Karpas-422 (cell line): ENCODE measurements at places on chromosomes 1 and 21. TPM values are rescaled to one million over a fixed set of nuclear protein-coding genes. Genes with fewer than 3 reads are reported as not detected.
A peak's percentile ranks its signal among the peaks of the same experiment; 100 is the strongest.

GRCh38 chr1:62774006-62774405, 9.9 kb upstream of the ATG4C start:
- DNase-seq, result no peak

PTPN22 gene
- 22.8 and 43.3 TPM in 2 replicates for total RNA-seq

DNA sequence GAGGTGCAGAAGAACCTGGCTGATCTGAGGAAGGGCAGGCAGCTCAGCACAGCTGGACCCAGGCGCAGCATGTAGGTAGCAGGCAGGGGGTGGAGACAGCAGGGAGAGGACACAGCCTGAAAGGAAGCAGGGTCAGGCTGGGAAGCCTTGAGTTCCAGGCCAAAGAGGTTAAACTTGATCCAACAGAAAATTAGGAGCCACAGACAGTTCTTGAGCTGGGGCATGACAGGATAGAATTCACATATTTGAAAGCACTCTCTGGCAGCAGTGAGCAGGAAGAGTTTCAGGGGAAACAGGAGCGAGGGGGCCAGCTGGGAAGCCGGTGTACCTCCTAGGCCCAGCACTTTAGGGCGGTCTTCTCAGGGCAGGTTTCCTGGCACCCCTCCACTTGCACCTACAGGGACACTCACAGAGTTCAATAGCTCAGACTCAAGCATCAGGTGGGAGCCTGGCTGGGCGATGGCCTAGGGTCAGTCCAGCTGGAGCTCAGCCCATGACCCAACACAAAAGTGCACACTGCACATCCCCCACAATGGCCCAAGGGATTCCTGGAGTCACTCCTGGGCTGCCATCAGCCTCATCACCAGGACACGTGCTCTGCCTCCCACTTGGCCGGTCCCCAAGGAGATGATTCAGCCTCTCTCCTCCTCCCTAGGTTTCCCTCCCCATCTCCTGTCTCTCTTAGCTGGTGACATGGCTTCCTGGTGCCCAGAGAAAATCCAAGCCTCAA, 22.7 kb downstream of the MATN1 start:
- DNase-seq, result no peak

DNA sequence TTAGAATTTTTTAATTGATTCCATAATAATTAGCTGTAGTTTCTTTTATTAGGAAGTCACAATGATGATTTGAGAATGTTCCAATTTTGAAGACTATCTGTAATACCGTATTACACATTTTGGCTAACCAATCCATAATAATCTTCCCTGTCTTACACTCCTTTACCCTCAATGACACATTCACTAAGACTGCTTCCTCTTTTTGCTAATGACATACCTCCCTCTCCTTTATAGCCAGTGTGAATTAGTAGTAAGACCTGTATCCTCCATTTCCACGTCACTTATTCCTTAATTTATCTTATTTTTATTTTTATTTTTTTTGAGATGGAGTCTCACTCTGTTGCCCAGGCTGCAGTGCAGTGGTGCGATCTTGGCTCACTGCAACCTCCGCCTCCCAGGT, 10.1 kb downstream of the KDM1A start:
- peak; percentile 68 for DNase-seq

GRCh38 chr1:195434566-195435203, 1173.6 kb downstream of the KCNT2 start:
- DNase-seq, result no peak

OR1C1 gene
- total RNA-seq, result not detected in 2 replicates

FAM163A gene
- not detected in 2 replicates for total RNA-seq

DNA sequence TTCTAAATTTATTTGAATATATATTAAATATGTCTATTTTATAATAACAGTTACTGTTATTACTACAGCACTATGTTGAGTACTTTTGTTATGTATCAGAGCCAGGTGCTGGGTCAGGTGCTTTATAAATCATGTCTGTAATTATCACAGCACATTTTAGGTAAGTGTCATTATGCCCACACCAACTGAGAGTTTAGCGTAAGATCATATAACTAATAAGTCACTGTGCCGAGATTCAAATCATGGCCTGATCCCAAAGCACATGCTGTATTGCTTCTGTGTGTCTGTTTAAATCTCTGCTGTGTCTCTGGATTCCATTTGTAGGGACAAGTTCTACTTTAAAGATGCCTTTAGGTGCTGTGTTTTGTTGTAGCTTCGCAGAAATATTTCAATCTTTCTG, 1.9 kb downstream of the GPSM2 start:
- no peak for DNase-seq

DNA sequence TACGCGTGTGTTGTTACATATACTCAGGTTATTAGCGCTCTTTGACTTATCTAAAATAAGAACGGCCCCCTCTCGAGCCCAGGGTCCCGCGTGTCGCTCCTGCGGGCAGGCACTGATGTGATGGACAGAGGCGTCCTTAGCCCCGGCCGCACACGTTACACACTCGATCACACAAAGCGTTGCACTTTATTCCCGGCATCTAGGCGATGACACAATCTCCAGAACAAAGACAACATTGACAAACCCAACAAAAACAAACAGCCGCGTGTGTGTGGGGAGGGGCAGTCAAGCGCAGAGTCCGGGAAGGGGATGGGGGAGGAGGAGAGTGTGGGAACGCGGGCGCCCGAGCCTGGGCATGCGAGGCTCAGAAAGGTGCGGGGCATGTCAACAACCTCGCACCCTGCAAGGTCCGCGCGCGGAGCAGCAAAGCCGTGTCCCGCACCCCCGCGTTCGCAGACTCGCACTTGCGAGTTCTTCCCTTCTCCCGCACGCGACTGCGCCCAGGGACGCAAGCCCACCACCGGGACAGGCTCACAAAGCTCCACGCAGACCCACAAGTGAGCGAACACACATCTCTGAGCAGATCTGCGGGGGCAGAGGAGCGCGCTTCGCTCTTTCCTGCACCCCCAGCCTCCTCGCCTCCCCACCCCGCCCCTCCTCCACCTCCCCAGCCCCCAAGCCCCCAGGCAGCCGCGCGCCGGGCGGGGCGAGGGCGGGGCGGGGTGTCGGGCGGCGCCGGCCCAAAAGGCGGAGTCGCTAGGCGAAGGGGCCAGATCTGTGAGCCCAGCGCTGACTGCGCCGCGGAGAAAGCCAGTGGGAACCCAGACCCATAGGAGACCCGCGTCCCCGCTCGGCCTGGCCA, at the start of gene EFNA1:
Gene EFNA1, plus strand, starts transcription at position 772 of the 862 bp plus-strand sequence. CDS start 102 bp downstream, outside the sequence.
- DNase-seq, result no peak

- no peak for DNase-seq
Measured at GRCh38 chr1:212121779-212122178, 86.2 kb downstream of the DTL start.

GRCh38 chr1:165949335-165950130, 122.1 kb downstream of the UCK2 start:
- no peak for DNase-seq

- DNase-seq, result no peak
Measured at GRCh38 chr1:230197644-230198567, 130.9 kb downstream of the GALNT2 start.
